ENCODE measurements at places on chromosomes 1 and 21.

GRCh38 chr1:198575798-198576641 lies 35.5 kb upstream of the ATP6V1G3 start:
- DNase-seq, result no peak

DNA sequence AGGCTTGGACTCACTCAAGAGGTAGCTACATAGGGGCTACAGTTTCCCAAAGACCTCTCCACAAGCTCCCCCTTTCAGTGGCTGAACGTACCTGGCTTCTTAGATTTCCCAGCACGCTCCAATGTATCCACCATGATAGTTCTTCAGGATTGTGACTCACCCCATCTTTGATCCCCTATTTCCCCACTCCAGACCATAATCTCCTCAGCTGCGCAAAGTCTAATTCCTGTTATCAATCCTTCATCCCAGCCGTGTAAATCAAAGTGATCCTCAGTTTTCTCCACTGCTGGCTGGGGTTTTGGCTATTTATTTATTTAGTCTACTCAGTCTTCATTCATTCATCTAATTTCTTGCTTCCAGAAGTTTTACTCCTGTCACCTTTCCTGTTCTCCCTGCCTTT lies 13.1 kb upstream of the CTPS1 start:
- DNase-seq, result no peak

- no peak for DNase-seq
Observed at GRCh38 chr1:68453060-68453670, 3.4 kb upstream of the RPE65 start.

GRCh38 chr1:235307158-235308124 lies 20.5 kb downstream of the ARID4B start:
- no peak for DNase-seq

DNA sequence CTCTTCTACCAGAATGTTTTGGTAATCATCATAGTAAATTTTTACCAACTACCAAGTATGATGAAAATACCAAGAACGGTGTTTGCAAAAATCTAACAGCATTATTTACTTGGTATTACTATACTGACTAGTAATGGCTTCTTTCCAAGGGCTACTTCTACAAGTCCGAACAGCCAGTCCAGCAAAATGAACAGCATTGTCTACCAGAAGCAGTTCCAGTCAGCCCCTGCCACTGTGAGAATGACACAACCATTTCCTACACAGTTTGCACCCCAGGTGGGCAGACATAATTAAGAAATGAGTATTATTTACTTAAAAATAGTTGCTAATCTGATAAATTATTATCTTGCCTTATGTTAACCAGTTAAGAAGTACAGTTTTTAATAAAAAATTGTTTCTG lies 33.8 kb upstream of the MYOCOS start:
- no peak for DNase-seq

- no peak for DNase-seq
Observed at GRCh38 chr1:201060586-201060985, 37.1 kb upstream of the KIF21B start.

DNA sequence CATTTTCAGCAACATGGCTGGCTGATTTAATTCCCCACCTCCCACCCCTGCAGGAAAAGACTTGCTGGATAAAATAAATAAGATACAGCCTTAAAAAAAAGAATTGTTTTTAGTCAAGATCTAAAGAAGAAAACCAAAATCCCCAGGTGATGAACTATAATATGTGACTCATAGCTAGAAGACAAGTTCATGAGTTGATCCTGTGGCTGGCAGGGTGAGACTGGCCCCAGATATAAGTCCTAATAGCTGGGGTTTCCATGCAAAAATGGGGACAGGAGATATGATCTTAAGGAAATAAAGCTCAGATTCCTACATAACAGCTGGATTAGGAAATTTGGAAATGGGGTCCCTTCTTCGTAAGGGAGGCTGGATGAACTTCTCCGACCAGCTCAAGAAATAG lies 21.9 kb upstream of the RGSL1 start:
- DNase-seq, result no peak

DNA sequence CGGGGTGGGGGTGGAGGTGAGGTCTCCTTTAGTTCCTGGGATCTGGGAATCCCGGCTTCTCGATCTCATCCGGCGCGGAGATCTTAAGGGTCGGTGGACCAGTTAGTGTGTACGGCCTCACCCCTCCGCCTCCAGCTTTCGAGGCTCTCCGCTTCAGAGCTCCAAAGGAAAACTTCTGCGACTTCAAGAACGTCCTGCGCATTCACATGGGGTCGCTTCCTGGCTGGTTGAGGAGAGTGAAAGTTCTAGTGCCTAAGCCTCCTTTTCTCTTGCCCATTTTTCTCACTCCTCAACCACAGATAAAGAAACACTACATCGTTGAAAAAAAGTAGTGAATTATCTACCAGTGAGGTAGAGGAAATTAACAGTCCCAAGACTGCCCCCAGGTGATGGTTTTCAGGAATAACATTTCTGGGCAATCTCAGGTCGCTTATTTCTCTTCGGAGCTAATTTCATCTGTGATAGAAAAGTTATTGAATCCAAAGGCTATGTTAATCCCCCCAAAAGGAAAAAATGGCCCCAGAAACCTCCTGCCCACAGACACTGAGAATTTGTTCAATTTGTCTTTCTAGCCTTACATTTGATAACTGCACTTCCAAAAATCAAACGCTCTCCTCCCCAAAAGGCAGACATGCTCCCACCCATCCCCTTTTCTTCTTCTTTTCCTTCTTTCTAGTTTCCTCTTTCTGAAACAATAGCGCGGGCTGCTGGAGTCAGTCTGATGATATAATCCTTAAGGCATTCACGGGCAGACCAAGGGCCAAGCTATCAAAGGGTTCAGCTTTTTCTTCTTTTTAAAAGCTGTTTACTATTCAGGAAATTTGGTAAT lies 20.6 kb upstream of the TBX15 start:
- DNase-seq, result peak; percentile 35

GRCh38 chr1:172005856-172006255 lies 164.6 kb downstream of the DNM3 start:
- DNase-seq, result peak; percentile 85

DNA sequence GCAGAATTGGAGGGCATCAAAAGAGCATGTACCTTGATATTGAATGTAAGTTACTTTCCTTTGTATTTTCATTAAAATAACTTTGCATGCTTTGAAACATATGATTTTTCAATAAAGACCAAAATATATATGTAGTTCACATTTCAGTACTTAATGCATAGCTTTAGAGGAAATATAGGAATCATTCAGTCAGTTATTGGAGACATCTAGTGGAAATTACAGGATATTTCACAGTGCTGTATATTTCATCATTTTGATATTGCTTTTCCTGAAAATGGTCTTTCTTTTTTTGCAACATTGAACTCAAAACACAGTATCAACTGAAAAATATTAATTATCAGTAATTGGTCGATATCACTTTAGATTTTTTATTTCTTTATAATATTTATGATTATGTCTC lies 375.8 kb downstream of the NCAM2 start:
- DNase-seq, result no peak

DNA sequence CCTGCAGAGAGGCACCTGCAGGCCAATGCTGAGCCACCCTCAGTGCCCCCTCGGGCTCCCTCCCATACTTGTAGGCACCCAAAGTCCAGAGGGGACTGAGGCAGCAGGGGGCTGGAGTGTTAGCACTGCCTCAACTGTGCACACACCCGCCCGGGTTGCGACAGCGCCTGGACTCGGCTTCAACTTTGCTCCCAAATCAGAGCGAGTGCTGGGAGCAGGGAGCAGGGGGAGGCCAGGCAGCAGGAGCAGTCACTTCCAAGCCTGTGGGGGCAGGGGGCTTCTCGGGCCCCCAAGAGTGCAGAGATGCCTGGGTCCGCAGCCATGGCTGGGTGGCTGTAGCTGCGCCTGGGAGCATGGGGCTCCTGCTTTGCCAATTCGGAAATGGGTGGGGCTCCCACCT lies 79.5 kb downstream of the DISP1 start:
- no peak for DNase-seq

DNA sequence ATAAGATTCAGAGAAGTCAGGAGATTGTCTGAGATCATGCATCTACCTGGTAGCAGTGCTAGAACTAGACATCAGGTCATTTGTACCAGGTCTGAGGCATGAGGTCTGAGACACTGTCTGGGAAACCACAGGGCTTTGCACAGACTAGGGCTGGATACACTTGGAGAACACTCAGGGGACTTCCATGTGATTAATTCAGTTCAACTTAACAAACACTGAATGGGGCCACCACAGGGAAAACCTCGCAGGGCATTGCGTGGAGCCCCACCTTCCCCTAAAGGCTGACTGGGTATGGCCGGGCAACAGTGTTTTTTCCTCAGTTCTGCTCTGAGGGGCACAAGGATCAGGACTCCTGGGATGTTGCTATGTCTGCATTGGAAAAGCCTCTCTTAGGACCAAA lies 86.5 kb upstream of the WARS2 start:
- no peak for DNase-seq

- no peak for DNase-seq
Observed at GRCh38 chr1:55231745-55232144, 16.6 kb upstream of the USP24 start.

DNA sequence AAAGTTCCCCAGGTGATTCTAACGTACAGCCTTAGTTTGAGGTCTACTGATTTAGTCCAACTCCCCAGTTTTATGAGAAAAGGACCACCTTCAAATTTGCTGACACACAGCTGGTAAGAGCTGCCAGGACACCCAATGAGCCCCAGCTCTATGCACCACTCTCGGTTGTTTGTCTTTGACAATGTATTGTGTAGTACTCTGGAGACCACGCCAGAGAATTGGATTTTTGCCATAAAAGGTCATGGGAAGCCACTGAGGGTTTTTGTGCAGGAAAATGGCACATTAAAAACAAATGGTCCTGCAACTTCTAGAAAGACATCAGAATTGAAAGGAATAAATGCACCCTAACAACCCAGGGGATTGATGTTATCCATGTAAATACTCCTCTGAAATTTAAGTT lies 7.1 kb upstream of the IER5 start:
- no peak for DNase-seq
